Activated T-cell treated with anti-CD3 and anti-CD28 coated beads, Interleukin-2, amount 50 U/mL, for 24 hours (primary cell): ENCODE measurements at places on chromosomes 5 and 9.

GRCh38 chr5:29896646-29897045 lies 1296.8 kb upstream of the CDH6 start:
- no peak overlapping the region for H3K27ac ChIP-seq
- no peak for DNase-seq
- no peaks in the 10 kb centered on the region for H3K36me3 ChIP-seq

DNA sequence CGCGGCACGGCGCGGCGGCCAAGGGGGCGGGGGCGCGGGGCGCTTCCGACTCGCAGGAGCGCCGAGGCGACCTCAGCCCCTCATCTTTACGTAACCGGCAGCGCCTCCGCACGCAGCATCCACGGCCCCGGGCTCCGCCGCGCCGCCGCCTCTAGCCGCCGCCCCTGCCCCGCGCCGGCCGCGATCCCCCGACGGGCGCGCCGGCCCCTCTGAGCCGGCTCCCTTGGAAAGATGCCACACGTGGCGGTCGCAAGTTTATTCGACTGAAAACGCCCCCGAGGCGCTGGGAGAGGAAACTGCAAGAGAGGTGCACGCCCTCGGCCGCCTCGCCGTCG lies 1.0 kb downstream of the KLF9 start:
- H3K36me3 ChIP-seq, result peaks cover 25% of the 10 kb centered on the region
- peak overlapping the region; percentile 100 for H3K27ac ChIP-seq
- no peaks in the 10 kb centered on the region for H3K27me3 ChIP-seq
- peak overlapping the region; percentile 92 for H3K4me3 ChIP-seq
- DNase-seq, result no peak
- peaks cover 49% of the 10 kb centered on the region for H3K4me1 ChIP-seq

- peak within 1 kb of the TSS; percentile 97 for H3K27ac ChIP-seq
- H3K4me1 ChIP-seq, result peaks cover 60% of the 10 kb centered on the region
- DNase-seq, result peak; percentile 92
- H3K36me3 ChIP-seq, result peaks cover 72% of the 10 kb centered on the region
- H3K4me3 ChIP-seq, result peak within 1 kb of the TSS; percentile 95
- no peaks in the 10 kb centered on the region for H3K27me3 ChIP-seq
These were observed at the start of gene DDX31 for GRCh38 chr9:132669698-132670456. DDX31 (minus strand) TSS chr9:132669983; CDS start chr9:132669934, 49 bp downstream.

DNA sequence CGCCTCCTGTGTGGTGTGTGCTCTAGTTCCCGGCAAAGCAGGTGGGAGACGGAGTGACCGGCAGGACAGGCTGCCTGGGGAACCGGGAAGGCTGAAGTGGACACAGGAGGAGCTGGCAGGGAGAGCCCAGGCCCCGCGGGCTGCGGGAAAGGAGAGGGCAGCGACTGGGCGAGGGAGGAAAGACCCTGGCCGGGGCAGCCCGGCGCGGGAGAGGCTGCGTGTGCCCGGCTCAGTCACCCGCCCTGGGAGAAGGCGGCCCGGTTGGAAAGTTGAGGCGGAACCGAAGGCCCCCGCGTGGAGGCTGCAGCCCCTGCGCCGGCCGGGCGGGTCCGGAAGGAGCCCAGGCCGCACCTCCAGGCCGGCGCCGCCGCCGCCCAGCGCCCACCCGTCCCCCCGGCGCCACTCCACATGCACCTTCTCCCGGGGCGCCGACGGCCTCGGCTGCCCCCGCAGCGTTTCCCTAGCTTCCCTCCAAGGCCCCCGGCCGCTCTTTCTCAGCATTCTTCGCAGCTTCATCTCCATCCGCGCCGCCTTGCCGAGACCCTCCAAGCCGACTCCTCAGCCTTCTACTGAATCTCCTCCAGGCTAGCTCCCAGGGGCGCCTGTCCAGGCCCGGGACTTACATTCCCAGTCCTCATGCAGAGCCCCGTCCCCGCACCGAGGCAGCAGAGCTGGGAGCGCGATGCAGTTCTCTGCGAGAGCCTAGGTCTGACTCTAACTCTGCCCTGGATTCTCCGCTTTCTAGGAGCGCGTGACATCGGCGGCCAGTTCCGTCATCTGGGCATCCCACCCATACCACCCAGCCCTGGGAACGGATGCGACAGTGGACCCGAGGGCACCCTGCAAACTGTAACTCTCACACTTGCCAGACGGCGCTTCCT lies 152.0 kb downstream of the ERCC6L2 start:
- H3K27me3 ChIP-seq, result peaks cover 55% of the 10 kb centered on the region
- H3K4me1 ChIP-seq, result peaks cover 34% of the 10 kb centered on the region
- H3K36me3 ChIP-seq, result no peaks in the 10 kb centered on the region

GRCh38 chr9:35905051-35905781 lies 786 bp upstream of the HRCT1 start:
- no peaks in the 10 kb centered on the region for H3K36me3 ChIP-seq
- no peak overlapping the region for H3K4me3 ChIP-seq

GRCh38 chr5:169801781-169802180 lies 164.7 kb downstream of the DOCK2 start:
- DNase-seq, result no peak
- H3K4me1 ChIP-seq, result peaks cover 59% of the 10 kb centered on the region
- H3K4me3 ChIP-seq, result no peak overlapping the region
- no peaks in the 10 kb centered on the region for H3K27me3 ChIP-seq

GRCh38 chr5:111518777-111519176 lies 6.4 kb upstream of the STARD4 start:
- DNase-seq, result no peak
- no peak overlapping the region for H3K4me3 ChIP-seq
- H3K27ac ChIP-seq, result no peak overlapping the region
- H3K27me3 ChIP-seq, result no peaks in the 10 kb centered on the region
- peaks cover 11% of the 10 kb centered on the region for H3K4me1 ChIP-seq

- no peaks in the 10 kb centered on the region for H3K27me3 ChIP-seq
- no peaks in the 10 kb centered on the region for H3K4me1 ChIP-seq
- H3K4me3 ChIP-seq, result no peak overlapping the region
- H3K27ac ChIP-seq, result no peak overlapping the region
- DNase-seq, result no peak
These were observed 246.5 kb downstream of the PTPRD start for GRCh38 chr9:10366171-10366779.

GRCh38 chr5:101686536-101687157 lies 609.4 kb downstream of the SLCO4C1 start:
- H3K27ac ChIP-seq, result no peak overlapping the region
- DNase-seq, result no peak
- no peak overlapping the region for H3K4me3 ChIP-seq

GRCh38 chr5:168969326-168969886 lies 331.5 kb downstream of the SLIT3 start:
- H3K27ac ChIP-seq, result no peak overlapping the region
- H3K36me3 ChIP-seq, result no peaks in the 10 kb centered on the region
- DNase-seq, result no peak
- no peak overlapping the region for H3K4me3 ChIP-seq
- H3K27me3 ChIP-seq, result peaks cover 41% of the 10 kb centered on the region

- H3K27ac ChIP-seq, result peak overlapping the region; percentile 11
- H3K36me3 ChIP-seq, result peaks cover 12% of the 10 kb centered on the region
- no peak overlapping the region for H3K4me3 ChIP-seq
- H3K27me3 ChIP-seq, result peaks cover 9% of the 10 kb centered on the region
- no peak for DNase-seq
These were observed 4.1 kb upstream of the TUBB4B start for GRCh38 chr9:137236936-137237421.
